ENCODE measurements at places on chromosomes 7 and 10.
A peak's percentile ranks its signal among the peaks of the same experiment; 100 is the strongest.

GRCh38 chr10:49605939-49606509 is 4.1 kb upstream of the SLC18A3 start:
- DNase-seq: no peak

DNA sequence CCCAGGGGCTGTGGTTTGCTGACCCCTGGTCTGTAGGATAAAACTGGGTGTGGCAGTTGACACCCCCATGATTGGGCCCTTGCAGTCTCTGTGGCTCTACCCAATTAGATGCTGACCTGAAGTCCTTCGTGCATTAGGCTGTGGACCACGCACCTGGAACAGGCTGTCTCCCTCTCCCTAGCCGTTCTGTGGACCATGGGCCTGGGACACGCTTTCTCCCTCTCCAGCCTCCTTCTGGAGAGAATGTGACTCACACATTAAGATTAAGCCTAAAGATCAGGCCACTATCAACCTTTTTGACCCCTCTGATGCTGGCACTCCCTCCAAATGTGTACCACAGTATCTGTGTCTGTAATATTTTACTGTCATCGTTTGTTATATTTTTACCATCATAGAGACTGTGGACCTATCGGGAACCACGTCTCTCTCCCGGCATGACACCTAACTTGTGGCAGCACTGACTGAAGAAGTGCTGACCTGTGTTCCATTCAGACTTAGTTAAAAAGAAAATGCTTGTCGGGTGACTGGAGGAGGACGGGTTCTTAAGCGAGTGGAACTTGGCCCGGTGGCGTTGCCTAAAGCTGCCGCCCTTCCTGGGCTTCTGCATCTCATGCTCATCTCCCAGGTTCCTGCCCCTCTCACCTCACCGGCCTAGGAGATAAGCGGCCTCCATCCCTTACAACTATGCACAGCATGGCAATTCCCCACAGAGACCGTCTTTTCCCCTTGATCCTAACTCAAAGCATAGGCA is 92.8 kb downstream of the WDR37 start:
- no peak for DNase-seq

DNA sequence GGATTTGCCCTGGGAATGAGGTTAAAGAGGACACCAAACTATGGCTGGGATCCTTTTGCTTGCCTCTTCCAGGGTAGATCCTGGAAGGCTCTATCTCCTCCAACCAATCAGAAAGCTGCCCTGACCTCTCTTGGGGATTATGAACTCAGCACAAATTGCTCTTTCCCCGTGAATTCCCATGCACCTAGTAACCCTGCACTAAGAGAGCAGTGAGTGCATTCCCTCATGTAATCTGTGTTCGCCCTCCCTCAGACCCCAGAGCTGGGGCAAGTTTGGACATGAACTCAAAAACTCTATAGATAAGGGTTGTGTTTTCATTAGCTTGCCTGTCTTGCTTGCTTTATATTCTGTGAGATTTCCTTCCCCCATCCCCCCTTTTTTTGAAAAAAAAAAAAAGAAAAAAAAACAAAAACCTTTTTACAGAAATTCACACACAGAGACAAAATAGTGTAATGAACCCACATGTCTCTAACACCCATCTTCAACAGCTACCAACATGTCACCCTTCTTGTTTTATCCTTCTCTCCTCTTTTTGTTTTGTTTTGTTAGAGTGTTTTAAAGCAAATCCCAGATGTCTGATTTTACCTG is 225.5 kb upstream of the TCF7L2 start:
- DNase-seq: no peak

- no peak for DNase-seq
Measured at GRCh38 chr7:26683277-26683676, 181.1 kb downstream of the SKAP2 start.

GRCh38 chr10:131398166-131398565 is 86.6 kb upstream of the TCERG1L start:
- DNase-seq: no peak

GRCh38 chr7:100093498-100093897 is 4.7 kb downstream of the COPS6 start:
- no peak for DNase-seq

DNA sequence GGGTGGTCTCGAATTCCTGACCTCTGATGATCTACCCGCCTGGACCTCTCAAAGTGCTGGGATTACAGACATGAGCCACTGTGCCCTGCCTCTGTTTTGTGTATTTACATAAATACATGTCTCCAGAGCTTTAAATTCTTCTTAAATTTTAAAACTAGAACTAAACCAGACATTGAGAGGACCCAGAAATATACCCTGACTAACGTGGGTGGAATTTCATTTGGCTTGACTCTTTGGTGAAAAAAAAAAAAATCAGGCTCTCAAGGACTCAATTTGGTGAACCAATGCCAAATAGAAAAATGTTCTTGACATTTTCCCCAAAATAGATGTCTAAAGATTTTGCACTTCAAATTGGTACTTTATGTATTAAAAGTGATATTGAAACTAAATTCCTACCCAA is 16.6 kb upstream of the FAS start:
- DNase-seq: no peak

DNA sequence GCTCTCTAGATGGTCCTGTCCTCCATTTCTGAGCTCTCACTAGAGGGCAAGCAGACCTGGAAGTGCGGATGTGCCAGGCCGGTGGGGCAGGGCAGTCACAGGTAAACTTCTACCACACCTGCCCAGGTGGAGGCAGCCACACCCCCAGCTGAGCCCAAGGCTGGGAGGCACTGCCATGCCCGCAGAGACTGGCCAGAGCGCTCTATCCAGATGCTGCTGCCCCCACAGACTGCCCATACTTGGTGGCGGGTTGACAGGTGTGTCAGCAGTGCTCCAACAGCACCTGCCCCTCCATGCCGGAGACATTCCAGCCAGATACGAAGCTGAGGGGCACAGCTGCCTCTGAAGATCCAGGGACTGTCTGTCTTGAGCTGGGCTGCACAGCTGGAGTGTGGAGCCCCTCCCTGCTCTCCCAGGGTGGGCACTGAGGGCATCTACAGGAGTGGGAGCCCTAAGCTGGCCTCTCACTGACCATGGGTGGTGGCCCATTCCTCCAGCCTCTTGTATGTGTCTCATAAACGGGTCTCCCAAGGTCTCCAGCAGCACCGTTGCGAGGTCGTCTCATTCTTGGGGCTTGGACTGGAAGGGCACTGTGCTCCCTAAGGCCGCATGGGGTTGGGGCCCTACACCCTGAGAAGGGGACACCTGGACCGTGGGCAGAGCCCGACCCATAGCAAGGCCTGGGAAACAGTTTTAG is 38.2 kb upstream of the PPIF start:
- DNase-seq: no peak

DNA sequence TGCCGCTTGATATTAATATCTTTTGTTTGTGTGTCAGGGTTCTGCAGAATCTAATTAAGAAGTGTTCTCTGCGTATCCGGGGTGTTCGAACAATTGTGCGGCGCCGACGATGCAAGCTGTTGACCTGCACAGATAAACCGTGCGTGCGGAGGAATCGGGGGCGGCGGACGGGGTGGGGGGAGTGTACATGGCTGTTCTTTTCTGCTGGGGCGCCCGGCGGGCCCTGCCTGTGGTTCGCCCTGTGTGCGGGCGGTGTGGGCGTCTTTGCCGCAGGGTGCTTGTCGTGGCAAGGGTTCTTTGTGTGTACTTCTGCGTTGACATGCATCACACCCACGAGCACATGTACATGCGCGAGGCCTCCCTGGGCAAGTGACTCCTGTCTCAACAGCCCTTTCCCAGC is 47.9 kb downstream of the MICALL2 start:
- DNase-seq: no peak

- no peak for DNase-seq
Measured at GRCh38 chr10:96401036-96401435, 42.2 kb upstream of the OPALIN start.

GRCh38 chr7:20404320-20404719 is 73.6 kb downstream of the ITGB8 start:
- no peak for DNase-seq

DNA sequence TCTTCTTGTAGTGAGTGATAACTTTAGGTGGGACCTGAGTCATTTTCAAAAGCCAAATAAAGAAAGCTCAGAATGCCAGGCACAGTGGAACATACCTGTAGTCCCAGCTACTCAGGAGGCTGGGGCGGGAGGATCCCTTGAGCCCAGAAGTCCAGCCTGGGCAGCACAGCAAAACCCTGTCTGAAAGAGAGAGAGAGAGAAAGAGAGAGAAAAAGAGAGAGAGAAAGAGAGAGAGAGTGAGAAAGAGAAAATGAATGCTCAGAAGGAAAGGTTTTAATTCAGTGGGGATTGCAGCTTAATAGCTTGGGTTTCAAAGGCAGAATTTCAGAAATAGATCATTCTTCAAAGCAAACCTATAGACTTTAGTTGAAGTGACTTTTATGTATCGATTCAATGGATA is 25.7 kb downstream of the GPNMB start:
- DNase-seq: no peak

- no peak for DNase-seq
Measured at GRCh38 chr7:157635148-157635500, 298.3 kb downstream of the DNAJB6 start.

DNA sequence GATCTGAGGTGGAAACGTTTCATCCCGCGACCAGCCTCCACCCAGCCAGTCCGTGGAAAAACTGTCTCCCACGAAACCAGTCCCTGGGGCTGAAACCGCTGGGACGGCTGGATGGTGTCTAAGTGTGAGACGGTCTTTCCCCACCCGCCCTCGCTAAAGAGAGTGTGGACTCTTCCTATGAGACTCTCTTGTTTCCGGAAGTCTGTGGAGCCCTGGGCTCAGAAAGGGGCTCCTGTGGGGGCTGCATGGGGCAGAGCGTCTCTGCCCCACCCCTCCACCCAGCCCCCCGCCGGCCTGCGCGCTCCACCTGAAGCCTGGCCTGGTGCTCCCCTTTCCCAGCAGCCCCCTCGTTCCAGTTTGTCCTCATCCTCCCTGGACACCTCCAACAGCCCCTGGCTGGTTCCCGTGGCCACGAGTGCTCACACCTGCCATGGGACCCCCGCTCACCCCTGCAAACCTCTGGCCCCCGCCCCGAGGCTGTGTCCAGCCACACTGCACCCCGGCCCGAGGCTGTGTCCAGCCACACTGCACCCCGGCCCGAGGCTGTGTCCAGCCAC is 28.7 kb downstream of the CFAP46 start:
- DNase-seq: no peak

DNA sequence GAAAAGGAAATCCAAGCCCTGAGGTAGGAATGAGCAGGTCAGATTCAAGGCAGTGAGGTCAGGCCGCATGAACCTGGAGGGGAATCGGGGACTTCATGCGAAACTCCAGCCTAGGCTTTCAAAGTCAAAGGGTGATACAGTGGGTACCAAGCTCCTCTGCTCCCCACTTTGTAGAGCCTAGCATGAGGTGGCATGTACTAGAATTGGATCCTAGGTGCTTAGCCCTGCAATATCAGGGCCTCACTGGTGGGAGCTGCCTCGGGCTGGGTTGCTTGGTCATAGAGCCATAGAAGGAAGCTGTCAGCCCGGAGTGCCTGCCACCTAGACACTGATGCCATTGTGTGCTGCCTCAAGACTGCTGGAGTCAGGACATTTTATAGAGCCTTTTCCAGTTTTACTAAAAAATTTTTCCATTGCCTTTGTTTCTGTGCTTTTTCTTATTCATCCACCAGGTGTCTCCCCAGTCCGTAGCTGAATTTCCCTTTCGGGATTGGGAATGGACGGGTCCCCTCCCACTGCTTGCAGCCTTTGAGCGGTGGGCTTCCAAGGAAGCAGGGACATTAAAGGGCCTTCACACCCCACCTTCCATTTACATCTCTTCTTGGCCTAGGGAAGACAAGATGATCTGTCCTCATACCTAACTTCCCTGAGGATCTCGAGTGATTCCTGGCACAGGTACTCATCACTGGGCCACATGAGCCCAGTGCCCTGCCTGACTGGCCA is 5.5 kb upstream of the LZTS2 start:
- DNase-seq: no peak

DNA sequence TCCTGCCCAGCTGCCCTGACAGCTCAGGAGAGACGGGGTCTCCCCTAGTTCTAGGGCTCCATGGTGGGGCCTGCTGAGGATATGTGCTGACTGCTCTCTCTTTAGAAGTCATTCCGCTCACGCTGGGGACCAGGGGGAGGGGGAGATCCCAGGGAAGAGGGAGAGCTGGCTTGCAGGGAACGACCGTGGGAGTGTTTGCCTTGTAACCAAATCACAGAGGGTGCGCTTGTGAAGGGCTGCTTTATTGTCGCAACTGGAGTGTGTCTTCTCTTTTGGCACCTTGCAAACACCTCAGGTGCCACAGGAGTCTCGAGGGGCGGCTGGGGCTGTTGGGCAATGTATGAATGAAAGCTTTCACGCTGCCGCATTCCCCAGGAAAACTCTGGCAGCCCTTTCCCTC is 531.3 kb upstream of the MKI67 start:
- DNase-seq: no peak

DNA sequence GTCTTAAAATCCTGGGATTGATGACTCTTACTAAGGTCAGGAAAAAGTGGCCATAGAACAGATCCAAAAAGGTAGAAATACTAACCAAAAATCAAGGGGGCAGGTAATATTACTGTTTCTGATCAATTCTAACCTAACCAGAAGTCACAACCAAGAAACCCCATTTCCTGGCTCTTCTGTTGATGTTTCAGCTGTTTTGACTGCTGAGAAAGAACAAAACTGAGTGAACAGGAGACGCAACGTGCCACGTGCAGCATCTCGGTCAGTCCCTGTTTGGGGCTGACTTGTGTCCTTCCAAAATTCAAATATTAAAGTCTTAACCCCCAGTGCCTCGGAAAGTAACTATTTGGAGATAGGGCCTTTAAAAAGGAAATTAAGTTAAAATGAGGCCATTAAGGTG is 56.8 kb downstream of the JAZF1 start:
- no peak for DNase-seq

DNA sequence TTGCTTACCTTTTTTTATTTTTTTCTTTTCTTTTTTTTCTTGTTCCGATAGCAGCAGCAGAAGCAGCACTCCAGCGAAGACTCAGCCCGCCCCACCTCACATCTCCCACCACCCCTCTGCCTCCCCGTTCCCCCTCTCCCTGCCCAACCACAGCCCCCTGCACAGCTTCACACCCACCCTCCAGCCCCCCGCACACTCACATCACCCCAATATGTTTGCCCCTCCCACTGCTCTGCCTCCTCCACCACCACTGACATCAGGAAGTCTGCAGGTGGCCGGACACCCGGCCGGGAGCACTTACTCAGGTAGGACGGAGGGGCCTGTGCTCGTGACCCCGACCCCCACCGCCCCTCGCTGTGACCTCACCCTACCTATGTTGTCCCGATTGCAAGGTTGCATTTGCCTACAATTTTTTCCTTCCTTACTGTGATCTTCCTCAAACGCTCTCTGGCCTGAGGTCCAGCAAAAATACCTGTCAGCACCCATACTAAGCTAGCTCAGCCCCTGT is 367.2 kb upstream of the GALNT17 start:
- DNase-seq: no peak

- peak; percentile 32 for DNase-seq
Measured at GRCh38 chr10:80168679-80169380, 36.3 kb downstream of the PLAC9 start.

DNA sequence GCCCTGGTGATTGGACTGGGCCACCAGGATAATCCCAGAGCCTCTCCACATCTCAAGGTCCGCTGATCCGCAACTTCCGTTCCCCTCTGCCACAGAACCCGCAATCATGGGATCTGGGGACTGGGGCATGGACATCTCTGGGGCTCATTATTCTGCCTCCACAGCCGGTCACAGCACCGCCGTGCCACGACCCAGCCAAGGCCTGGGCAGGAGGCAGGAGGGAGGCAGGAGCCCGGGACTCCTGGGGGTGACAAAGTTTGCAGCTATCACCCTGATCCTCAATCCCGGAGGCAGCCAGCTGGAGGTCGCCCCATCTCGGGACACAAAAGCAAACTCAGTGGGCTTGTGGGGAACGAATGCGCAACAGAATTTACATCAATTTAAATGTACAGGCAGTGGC is 42.9 kb upstream of the TNRC18 start:
- DNase-seq: no peak

Measured in CD4-positive, alpha-beta T cell treated with Interleukin-17A for 1 hour (primary cell).